ENCODE measurements at places on chromosomes 4 and X.

GRCh38 chr4:15396157-15396800 lies 31.6 kb upstream of the C1QTNF7 start:
- DNase-seq: peak; percentile 49

- DNase-seq: peak; percentile 73
Measured at GRCh38 chr4:76659103-76659490, 224.1 kb downstream of the SHROOM3 start.

- no peak for DNase-seq
Measured at GRCh38 chr4:150232029-150232428, 153.8 kb downstream of the DCLK2 start.

GRCh38 chrX:51834076-51834475 lies 59.3 kb upstream of the MAGED1 start:
- DNase-seq: no peak

DNA sequence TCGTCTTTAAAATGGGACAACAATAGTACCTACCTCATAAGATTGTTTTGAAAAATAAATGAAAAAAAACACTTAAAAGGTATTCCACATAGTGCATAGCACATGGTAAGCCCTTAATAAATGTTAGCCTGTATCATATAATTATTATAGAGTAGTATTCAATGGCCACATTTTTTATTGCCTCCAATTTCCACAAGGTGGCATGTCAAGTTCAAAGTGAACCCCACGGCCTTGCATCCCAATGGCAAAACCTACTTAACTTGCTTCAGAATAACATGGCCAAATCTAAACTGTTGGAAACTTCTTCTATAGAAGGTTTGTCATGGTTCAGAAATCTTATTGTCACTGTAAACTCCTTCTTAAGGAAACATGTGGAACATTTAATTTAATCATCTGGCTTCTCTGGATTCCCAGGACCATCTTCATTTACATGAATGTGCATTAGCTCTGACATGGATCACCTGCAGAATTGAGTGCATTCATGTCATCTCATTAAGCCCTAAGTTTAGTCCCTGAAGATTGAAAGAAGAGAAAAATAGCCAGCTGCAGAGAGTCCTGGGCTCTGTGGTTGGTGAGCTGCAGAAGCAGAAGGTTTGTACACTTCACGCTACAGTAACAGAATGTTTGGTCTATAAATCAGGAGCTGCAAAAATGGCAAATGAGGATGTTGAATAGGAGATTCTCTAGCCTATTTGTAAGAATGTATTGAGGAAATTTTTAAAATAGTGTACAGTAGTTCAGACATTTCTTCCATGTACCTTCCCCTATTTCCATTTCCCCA lies 61.0 kb downstream of the ANXA3 start:
- DNase-seq: peak; percentile 47

DNA sequence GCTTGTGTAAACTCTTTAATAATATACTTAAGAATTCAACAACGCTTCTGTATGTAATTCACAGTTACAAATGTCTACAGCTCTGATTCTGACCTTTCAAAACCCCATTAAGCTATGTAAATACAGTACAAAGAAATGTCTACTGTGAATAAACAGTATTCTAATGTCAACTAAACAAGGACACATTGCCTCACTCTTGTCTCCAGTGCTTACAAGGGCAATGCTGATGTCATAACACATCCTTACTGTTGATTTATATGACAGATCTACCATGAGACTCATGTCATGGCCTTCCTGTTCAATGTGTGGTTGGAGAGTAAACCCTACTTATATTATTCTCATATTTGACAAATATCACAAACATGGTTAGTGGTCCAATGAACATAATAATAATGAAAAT lies 256.1 kb upstream of the ADGRL3 start:
- DNase-seq: no peak

- DNase-seq: no peak
Measured at GRCh38 chr4:138334346-138335016, 92.3 kb upstream of the SLC7A11 start.

- DNase-seq: no peak
Measured at GRCh38 chrX:100417681-100418080, 7.6 kb upstream of the PCDH19 start.

DNA sequence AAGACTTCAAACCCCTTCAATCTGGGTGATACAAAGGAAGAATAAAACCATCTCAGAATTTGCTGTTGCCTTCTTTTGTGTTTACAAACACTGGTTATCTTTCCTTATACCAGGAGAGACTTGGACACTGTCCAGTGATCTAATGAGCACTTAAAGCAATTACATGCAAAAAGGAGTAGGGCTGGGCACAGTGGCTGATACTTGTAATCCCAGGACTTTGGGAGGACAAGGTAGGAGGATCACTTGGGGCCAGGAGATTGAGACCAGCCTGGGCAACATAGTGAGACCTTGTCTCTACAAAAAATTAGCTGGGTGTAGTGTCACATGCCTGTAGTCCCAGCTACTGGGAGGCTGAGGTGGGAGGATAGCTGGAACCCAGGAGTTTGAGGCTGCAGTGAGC lies 95.7 kb upstream of the DRD5 start:
- no peak for DNase-seq

- peak; percentile 83 for DNase-seq
Measured at GRCh38 chr4:82898322-82899243, 2.0 kb upstream of the THAP9 start.

- DNase-seq: peak; percentile 40
Measured at GRCh38 chr4:8917868-8918783, 46.5 kb upstream of the HMX1 start.

DNA sequence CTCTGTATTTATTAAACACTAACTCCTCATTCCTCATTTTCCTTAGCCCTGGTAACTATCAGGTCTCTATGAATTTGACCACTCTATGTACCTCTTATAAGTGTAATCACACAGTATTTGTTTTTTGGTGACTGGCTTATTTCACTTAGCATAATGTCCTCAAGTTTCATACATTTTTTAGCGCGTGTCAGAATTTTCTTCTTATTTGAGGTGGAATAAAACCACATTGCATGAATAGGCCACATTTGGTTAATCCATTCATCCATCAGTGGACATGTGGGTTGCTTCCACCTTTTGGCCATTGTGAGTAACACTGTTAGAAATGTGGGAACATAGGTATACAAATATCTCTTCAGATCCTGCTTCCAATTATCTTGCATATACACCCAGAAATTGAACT lies 341.2 kb upstream of the BOD1L1 start:
- DNase-seq: peak; percentile 90

GRCh38 chr4:150782311-150782710 lies 200.4 kb downstream of the MAB21L2 start:
- DNase-seq: peak; percentile 52

GRCh38 chrX:63869506-63869905 lies 84.5 kb upstream of the ARHGEF9 start:
- DNase-seq: no peak

- DNase-seq: peak; percentile 89
Measured at GRCh38 chr4:16253127-16253960, 27.1 kb upstream of the TAPT1 start.

- DNase-seq: peak; percentile 69
Measured at GRCh38 chr4:70601422-70602039, 9.5 kb downstream of the AMBN start.

DNA sequence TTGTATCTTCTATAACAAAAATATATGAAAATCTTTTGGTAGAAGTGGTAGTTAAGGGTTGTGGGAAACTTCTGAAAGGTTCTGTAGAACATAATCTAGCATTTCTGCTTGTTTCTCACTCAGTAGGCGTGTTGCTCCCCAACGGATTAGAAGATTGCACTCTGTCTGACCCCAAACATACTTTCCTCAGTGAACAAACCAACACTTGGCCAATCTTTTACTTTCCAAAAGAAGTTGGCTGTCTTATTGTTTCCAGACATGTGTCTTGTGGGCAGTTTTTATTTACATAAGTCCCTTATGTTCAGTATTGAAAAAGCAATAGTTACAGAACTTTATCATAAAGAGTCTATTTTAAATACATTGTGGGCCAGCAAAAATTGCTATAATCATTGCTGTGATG lies 312.8 kb upstream of the EPHA5 start:
- DNase-seq: no peak

- peak; percentile 97 for DNase-seq
Measured at GRCh38 chr4:88456670-88457306, at the start of gene HERC5. Gene HERC5 (plus strand): TSS chr4:88457119. CDS start chr4:88457270, 151 bp downstream.

DNA sequence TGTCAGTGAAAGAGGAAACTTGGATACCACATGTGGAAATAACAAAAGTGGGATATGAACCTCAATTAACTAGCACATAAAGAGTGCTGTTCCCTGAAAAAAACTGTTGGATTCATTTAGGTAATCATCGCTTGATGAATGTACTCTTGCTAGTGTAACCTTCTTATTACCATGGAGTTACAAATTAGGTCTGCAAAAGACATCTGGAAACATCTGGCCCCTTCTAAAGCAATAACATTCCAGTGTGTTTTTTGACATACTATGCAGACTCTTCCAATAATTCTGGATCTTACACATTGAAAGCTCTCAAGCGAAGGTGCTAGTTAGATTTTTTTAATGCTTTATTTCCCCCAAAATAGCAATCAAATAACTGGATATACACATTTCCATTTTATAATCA lies 134.6 kb downstream of the ATP10D start:
- DNase-seq: no peak

- DNase-seq: peak; percentile 19
Measured at GRCh38 chr4:89755220-89755619, 81.7 kb downstream of the SNCA start.

GRCh38 chr4:148367756-148368155 lies 74.5 kb downstream of the NR3C2 start:
- DNase-seq: no peak

- no peak for DNase-seq
Measured at GRCh38 chr4:86256086-86256485, 103.8 kb downstream of the MAPK10 start.

DNA sequence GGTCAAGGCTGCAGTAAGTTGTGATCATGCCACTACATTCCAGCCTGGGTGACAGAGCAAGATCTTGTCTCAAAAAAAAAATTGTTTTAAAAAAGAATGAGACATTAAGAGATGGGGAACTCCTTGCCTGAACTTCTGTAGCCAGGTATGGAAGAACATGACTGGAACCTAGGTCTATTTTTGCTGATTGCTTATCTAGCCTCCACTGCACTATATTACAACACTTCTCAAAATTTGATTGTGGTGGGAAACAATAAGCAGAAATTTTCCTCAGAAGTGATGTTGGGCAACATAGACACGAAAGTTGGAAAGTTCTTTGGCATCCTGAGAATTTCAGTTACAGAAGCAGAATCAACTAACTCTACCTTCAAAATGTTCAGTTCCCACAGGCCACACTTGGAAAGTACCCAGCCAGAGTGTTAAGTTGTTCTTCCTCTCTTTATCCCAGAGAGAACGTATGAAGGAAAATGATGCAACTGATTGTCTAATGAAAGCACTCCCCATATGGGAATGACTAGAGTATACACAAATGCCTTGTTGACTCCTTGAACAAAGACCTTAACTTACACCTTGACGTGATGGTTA lies 50.0 kb downstream of the LUZP4 start:
- no peak for DNase-seq

GRCh38 chr4:185122681-185123345 lies 20.3 kb upstream of the SLC25A4 start:
- DNase-seq: peak; percentile 55

DNA sequence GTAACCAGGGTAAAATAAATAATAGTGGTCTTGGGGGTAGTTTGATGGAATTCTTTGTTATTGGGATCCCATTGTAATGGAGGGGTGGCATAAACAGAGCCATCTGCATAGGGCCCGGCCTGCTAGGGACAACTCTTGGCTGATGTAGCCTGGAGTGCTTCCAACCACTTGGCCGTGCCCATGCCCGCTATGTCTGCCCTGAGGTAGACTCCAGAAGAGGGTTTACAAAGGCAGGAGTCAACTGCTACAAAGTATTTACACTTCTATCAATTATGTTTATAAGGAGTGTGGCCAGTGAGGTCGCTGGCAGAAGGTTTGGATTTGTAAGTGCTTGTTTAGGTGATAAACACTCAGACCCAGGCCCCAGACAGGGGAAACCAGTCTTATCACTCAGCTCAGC lies 8.1 kb downstream of the RASL11B start:
- DNase-seq: no peak

DNA sequence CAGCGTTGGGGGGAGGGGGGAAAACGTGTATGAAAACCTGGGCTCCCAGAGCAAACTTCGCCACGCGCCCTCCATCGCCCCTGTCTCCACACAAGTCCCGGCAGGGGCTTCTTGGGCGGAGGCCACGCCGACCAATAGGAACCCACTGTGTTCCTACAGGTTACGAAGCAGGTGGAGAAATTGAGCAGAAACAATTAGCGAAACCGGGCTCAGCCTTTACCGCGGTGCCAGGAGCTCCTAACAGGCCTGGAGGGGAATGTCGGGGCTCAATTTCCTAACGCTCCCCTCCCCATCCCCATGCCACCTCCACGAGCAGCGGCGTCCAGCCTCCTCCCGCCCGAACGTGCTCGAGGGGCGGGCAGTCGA lies 589 bp upstream of the KIT start:
- no peak for DNase-seq

DNA sequence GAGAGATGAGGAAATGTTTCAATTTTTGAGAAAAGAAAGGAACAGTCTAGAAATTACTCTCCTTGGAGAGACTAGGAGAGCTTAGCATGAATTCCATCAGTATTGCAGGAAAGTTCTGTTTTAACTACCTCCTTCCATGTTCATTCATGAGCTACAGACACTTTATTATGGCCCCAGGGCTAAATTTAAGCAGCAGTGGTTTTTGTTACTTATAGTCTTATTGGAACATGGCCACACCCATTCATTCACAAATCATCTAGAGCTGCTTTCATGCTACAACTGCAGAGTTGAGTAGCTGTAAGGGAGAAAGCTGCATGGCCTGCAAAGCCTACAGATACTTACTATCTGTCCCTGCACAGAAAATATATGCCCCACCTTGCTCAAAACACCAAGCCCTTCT lies 81.7 kb downstream of the SHISA3 start:
- DNase-seq: peak; percentile 36

GRCh38 chr4:93645120-93645519 lies 183.4 kb upstream of the ATOH1 start:
- DNase-seq: no peak

- no peak for DNase-seq
Measured at GRCh38 chrX:71814123-71814912, 51.2 kb downstream of the CXorf49B start.

DNA sequence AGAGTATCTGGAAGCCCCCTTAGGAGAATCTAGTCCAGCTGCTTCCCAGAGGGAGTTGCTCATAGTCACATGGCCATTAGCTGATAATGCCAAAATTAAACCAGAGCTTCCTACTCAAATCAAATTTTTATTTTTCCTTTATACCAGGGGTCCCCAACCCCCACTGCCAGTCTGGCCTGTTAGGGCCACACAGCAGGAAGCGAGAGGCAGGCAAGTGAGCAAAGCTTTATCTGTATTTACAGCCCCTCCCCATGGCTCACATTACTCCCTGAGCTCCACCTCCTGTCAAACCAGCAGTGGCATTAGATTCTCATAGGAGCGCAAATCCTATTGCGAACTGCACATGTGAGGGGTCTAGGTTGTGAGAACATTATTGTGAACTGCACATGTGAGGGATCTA lies 19.2 kb upstream of the TNIP3 start:
- no peak for DNase-seq

Measured in M059J (cell line).